Cardiac muscle cell (in vitro differentiated cells and primary cell): ENCODE measurements at places on chromosomes 3 and 15. TPM values are rescaled to one million over a fixed set of nuclear protein-coding genes. Genes with fewer than 3 reads are reported as not detected.

- DNase-seq: peak; percentile 52
Observed at GRCh38 chr3:184750349-184751083, 38.7 kb upstream of the MAGEF1 start.

DNA sequence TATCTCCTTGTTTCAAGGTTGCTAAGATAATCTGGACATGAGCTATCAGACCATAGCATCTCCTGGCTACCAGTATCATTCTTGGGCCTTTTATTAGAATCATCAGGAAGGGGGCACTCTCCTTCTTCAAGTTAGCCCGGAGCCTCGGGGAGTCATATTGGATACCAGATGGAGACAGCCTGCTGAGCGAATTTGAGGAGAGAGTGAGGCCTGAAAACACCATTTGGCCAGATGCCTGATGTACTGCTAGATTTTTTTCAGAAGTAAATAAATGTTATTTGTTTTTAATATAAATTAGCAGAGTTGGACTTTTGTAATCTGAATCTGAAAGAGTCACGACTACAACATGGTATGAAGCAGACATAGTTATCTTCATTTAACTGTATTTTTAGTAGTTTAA, 848.6 kb downstream of the IGSF11 start:
- no peak for DNase-seq

OIP5 gene
- 8.0 and 19.8 TPM in 2 replicates for total RNA-seq

FILIP1L gene
- 0.28 and 0.45 TPM in 2 replicates for total RNA-seq

CRYGS gene
- total RNA-seq: 0.69 and 1.3 TPM in 2 replicates
